ENCODE measurements at places on chromosomes 7 and 10.

DNA sequence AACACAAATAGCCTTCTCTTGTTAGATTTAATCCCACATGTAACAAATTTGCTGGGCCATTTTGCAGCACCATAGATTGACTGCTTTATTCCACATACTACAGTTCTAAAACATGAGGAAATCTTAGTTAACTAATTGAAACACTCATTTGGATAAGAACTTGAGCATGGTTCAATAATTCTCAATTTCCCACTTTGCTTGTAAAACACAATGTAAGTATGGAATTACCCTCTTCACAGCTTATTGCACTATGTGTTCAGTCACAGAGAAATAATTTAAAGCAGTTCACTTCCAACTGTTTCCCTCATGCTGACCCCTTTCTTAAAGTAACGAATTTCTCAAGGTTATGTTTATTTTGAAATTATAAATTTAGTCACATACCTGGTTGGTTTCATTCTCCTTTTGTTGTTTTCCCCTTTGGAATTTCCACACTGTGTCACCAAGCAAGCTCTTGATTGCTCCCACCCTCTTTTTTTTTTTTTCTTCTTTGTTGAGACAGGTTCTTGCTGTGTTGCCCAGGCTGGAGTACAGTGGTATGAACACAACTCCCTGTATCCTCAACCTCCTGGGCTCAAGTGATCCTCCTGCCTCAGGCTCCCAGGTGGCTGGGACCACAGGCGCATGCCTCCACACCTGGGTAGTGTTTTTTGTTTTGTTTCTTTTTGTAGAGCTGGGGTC is 425.4 kb downstream of the EXOC4 start:
- no peak overlapping the region for H3K27ac ChIP-seq
- H3K4me1 ChIP-seq, result no peaks in the 10 kb centered on the region
- no peak overlapping the region for H3K4me3 ChIP-seq
- H3K27me3 ChIP-seq, result no peaks in the 10 kb centered on the region

DNA sequence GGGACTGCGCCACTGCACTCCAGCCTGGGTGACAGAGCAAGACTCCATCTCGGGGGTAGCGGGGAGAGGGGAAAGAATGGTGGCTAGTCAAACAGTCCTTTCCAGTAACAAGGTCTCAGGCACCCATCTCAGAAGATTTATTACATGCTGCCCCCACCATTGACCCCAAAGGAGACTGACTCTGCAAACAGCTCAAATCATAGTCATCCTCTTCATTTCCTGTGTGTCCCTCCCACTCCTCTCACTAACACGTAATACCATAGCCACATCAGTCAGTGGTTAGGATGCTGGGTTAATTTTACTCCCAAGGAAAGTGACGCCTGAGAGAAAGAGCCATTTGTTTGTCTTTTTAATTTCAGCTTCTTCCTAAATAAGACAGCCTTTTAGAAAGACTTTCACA is 56.6 kb upstream of the BET1 start:
- H3K4me3 ChIP-seq, result no peak overlapping the region
- no peaks in the 10 kb centered on the region for H3K27me3 ChIP-seq
- no peaks in the 10 kb centered on the region for H3K36me3 ChIP-seq
- DNase-seq, result no peak
- no peaks in the 10 kb centered on the region for H3K4me1 ChIP-seq
- H3K27ac ChIP-seq, result no peak overlapping the region

GRCh38 chr10:43113201-43114087 is 24.8 kb upstream of the CSGALNACT2 start:
- no peak overlapping the region for H3K4me3 ChIP-seq
- H3K27me3 ChIP-seq, result no peaks in the 10 kb centered on the region
- H3K36me3 ChIP-seq, result no peaks in the 10 kb centered on the region
- DNase-seq, result no peak
- no peaks in the 10 kb centered on the region for H3K4me1 ChIP-seq

- no peak overlapping the region for H3K4me3 ChIP-seq
- H3K27ac ChIP-seq, result no peak overlapping the region
- no peaks in the 10 kb centered on the region for H3K4me1 ChIP-seq
- no peak for DNase-seq
These were observed 45.8 kb upstream of the RHEB start for GRCh38 chr7:151565541-151565940.

DNA sequence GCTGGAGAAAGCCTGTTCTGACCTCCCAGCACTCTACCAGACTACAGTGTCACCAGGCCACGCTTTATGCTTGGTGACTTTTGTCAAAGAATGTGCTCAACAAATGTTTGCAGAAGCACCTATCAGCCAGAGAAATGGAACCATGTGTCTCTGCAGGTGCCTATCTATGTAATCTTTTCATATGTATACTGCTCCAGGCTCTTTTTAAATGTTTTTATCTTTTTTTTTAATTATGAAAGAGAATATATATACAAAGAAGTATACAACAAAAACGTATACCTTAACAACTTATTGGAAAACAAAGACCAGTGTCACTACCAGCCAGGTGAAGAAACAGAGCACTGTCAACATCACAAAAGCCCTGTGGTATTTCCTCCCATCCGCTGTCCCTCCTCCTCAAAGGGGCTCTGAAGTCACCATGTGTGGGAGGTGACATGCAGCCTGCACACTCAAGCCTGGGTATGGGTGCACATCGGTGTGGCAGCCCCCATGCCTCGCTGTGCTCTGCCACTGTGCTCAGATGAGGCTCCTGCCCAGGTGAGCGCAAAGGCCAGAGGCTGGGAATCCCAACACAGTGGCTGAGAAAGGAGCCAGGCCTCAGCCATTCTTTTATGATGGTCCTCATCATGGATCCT is 120.6 kb downstream of the CLEC2L start:
- no peak overlapping the region for H3K27ac ChIP-seq
- no peaks in the 10 kb centered on the region for H3K4me1 ChIP-seq
- H3K27me3 ChIP-seq, result no peaks in the 10 kb centered on the region

DNA sequence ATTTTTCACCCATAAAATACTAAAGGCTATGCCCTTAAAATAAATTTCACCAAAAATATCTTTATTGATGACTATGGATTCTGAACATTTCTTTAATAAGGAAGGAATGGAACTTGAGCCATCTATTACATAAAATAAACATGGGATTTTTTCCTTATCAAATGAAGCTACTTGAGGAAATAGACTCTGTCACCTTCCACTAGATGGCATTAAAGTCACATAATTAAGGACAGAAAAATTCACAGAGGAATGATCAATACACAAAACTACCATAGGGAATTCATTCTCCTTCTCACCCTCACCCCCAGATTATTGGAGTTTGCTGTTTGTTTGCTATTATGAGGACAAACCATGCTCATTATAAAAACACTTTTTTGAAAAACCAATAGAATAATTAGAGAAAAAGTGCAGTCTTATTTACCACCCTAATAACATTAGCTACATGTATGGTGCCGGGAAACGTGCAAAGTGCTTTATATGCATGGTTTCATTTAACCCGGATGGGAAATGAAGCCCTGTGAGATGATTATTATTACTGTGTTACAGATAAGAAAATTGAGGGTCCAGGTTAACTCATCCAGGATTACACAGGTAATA is 21.1 kb upstream of the FOXI2 start:
- H3K27me3 ChIP-seq, result no peaks in the 10 kb centered on the region
- no peaks in the 10 kb centered on the region for H3K36me3 ChIP-seq
- no peak overlapping the region for H3K27ac ChIP-seq
- no peak for DNase-seq
- H3K4me1 ChIP-seq, result no peaks in the 10 kb centered on the region

GRCh38 chr10:82625512-82626189 is 750.7 kb downstream of the NRG3 start:
- no peaks in the 10 kb centered on the region for H3K4me1 ChIP-seq
- H3K4me3 ChIP-seq, result no peak overlapping the region
- H3K27me3 ChIP-seq, result no peaks in the 10 kb centered on the region
- H3K27ac ChIP-seq, result no peak overlapping the region
- no peaks in the 10 kb centered on the region for H3K36me3 ChIP-seq

GRCh38 chr10:3354174-3354900 is 181.8 kb upstream of the PITRM1 start:
- no peaks in the 10 kb centered on the region for H3K4me1 ChIP-seq
- no peaks in the 10 kb centered on the region for H3K27me3 ChIP-seq
- no peak for DNase-seq
- H3K4me3 ChIP-seq, result no peak overlapping the region
- H3K27ac ChIP-seq, result no peak overlapping the region

All from tibial nerve (tissue), 4 donors.